ENCODE measurements at places on chromosomes 13 and 19. TPM values are rescaled to one million over a fixed set of nuclear protein-coding genes. Genes with fewer than 3 reads are reported as not detected.

DNA sequence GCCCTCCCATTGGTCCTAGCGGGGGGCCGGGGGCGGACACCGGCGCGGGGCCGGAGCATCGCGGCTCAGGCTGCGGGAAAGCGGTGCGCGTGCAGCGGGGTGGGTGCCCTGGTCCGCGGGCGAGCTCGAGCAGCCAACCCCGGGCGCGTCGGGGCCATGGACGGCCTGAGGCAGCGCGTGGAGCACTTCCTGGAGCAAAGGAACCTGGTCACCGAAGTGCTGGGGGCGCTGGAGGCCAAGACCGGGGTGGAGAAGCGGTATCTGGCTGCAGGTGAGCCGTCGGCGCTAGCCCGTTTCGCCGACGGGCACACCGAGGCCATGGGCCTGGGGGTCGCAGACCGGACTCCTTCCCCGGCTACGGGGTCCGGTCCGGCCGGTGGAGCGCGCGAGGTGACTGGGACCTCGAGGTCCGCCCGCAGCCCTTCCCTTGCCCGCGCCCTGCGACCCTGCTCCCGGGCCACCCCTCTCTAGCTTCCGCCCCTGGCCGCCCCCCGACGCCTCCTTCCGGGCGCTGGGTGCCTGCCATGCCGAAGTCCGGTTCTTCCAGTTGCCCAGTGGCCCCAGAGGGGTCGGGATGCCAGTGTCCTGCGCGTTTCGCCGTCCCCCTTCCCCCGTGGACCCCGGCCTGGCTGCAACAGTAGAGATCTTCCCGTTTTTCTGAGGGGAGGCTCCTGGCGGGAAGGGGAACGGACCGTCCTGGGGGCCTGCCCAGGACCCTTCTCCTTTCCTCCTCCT, at the start of gene REEP6:
Gene REEP6 (plus strand): TSS at position 68 of the 735 bp plus-strand sequence. CDS start 89 bp downstream, at position 157.
- no peak for DNase-seq

- DNase-seq: no peak
These were observed 114.1 kb downstream of the TNFSF13B start for GRCh38 chr13:108383667-108384066.

DNA sequence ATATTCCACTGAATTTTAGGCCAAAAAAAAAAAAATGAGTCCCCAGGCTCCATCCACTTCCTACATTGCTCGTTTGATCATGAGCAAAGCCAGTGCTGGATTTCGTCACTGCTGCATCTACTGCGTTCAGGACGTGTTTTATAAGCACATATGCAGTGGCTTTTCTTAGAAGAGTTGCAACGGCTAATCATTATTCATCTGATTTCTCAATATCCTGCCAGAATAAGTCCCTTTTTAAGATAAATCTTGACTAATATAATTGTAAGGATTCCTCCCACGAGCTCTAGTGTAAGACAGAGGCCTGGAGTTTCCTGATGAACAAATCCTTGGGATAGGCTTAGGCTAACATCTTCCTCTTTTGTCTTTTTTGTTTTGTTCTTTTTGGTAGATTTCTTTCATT, 19.5 kb downstream of the FAM124A start:
- DNase-seq: no peak

DNA sequence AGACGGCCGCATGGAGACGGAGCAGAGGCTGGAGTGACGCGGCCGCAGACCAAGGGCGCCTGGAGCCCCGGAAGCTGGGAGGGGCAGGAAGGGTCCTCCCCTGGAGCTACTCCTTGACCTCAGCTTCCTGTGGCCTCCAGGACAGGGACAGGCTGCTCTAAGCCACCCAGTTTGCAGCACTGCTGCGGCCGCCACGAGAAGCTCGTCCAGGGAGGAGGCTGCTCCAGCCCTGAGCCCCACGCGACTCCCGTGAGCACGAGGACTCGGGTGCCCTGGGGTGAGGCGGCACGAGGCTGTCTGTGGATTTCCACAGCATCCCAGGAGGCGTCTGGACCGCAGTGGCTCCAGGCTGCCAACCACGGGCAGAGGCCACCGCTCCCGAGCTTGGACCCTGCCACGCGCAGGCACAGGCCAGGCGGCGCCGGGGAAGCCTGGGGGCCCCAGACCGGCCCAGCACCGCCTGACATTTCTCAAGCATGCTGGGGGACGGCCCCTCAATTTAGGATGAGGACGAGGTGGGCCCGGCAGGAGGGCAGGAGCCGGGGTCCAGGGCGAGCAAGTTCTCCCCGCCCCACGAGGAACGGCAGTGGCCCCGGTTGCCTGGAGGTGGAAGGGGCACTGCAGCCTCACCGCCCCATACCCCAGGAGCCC, 10.7 kb downstream of the SBNO2 start:
- no peak for DNase-seq

DNA sequence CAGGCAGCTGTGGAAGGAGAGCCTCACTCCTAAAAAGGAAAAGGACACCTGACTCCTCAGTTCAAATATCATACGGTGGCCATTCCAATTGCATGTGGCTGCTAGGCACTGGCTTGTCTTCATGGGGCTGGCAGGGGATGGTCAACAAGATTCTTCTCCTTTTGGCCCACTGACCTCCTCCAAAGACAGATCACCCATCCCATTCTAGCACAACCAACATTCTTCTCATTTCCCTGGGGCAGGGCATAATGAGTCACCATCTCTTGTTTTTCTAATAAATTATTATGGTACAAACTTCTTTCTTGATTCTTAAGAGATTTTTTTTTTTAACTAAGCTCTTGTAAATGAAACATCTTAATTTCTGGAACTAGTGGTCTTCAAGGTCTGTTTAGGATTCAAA, 136.7 kb upstream of the NBEA start:
- no peak for DNase-seq

DNA sequence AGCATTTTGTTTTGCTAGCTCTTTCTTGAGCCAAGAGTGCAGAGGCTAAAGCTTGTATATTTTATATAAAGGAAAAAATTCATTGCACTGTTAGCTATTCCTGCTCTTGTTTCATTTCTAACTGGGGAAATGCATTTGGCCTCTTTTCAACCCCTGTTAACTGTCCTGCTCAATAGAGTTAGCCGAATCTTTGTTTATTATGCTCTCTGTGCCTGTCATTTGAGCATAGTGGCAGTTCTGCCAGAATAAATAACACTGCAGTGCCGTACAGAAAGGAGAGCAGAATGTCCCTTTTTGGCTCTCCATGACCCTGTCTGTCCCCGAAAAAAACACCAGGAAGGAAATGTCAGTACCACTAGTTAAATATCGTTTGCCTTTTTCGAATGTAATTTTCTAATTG, 350.8 kb downstream of the MYO16 start:
- no peak for DNase-seq

GRCh38 chr19:33302974-33303790, 848 bp upstream of the CEBPA start:
- DNase-seq: no peak

- no peak for DNase-seq
These were observed 268.5 kb downstream of the MYO16 start for GRCh38 chr13:108897955-108898354.

GRCh38 chr13:43424412-43424811, 362.4 kb downstream of the ENOX1 start:
- no peak for DNase-seq

DNA sequence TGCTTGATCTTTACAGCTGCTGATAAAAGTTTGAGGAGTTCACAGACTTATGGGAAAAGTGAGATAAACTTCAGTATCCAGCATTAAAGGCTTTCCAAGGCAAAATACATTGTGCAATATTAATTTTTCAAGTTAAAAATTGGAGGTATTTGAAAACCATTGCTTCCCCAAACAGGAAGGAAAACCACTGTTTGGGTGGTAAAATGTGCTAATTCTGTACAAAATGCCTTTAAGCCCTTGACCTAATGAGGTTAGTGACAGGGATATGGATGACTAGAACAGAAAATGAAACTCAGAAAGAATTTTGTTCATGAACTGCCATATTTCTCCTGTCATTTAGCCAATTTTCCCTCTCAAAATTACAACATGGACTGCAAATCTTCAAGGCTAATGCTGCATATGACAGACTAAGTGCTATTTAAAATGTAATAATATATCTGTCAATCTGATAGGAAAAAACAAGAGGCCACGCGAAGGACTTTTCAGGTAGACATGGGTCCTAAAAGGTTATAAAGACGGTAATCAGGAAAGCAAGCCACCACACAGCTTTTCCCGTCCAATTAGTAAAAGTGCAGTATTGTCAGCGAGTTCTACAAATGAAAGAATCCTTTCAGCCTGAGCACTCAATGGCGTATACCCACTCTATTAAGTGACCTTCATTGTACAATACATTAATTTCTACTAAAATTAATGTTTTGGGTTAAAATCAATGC, 212.8 kb downstream of the ENOX1 start:
- no peak for DNase-seq

- DNase-seq: no peak
These were observed 33.6 kb upstream of the UBL3 start for GRCh38 chr13:29883941-29884518.

DNA sequence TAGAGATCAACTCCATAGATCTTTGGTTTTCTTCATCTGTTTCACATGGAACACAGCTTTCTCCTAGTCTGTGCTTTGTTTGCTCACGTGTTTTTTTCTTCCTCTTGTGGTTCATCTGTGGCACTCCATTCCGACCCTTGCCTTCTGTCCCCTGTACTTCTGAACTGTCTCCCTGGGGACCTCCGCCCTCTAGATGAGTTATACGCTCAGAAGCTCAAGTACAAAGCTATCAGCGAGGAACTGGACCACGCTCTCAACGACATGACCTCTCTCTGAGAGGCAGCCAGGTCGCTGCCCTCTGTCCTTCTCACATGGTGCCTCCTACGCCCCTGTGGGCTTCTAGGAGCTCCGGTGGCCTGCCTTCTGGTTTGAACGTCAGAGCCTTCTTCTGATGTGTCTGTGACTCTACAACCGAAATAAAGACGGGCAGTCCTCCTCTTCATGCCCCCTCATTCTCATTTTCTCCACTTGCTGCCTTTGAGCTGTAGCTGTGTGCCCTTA, 16.6 kb upstream of the RAB8A start:
- no peak for DNase-seq

DNA sequence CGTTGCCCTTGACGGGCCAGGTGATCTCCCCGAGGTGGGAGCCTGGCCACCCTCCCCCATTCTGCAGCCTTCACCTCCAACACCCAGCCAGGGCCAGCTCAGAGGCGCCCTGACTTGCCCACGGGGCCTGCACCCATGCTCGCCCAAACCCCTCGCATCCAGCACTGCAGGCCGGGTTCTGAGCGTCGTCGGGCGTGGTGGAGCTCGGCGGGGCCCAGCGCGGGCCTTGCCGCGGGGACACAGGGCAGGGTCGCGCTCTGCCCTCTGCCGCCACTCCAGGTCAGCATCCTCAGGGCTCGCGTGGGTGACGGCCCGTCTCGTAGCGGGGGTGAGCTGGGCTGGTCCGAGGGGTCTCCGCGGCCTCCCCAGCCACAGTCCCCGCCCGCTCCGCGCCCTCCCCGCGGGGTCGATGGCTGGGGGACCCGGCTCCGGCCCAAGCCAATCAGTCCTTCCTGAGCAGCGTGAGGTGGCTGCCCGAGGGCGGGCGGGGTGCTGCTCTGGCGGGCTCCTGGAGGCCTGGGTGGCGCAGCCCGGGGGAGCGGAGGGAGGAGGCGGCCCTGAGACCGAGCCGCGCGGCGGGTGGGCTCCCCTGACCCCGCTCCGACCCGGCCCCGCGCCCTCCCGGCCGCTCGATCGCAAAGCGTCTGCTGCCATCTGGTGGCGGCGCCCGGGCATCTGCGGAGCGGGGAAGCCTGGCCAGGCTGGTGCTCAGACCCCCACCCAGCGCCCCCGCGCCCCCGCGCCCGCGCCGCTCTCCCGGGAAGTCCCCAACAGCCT, 61.4 kb downstream of the CCNE1 start:
- peak; percentile 39 for DNase-seq

GRCh38 chr13:107200491-107200890, 632.6 kb upstream of the ARGLU1 start:
- DNase-seq: no peak

DNA sequence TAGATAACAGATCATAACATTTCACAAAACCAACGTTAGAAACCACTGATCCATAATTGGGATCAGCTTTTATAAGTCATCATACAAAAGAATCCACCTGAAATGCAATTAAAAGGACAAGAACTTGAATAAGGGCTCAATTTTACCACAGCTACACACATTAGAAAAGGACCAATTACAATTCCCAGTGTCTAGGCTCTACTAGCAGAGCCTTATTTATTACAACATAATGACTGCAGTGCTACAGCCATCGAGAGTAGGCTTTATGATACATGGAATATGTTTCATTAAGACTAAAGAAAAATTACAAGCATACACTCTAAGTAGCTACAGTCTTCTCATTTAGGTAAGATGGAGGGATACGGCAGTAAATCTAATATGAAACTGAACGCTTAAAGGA, 2.9 kb downstream of the RBM26 start:
- DNase-seq: no peak

DNA sequence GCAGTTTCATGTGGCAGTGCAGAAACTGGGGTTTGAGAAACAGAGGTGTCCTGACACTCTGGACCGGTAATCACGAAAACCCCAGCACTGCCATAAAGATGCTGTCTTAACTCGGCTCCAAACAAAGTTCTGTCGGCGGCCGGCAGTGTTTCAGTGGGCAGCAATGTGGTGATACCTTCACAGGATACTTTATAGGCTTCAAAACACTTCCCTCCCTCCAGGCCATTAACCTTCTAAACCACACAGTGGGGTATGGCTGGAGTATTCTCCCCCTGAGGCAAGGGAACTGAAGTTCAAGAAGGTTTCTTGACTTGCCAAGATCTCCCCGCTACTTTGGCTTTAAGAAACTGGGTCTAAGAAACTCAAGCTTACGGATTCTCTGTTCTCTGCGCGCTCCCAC, 1.1 kb downstream of the RUBCNL start:
- DNase-seq: no peak

GRCh38 chr13:19185865-19186645, 4.4 kb upstream of the TUBA3C start:
- no peak for DNase-seq

GRCh38 chr19:57633832-57634131, 814 bp downstream of the ZNF211 start:
- DNase-seq: no peak

DNA sequence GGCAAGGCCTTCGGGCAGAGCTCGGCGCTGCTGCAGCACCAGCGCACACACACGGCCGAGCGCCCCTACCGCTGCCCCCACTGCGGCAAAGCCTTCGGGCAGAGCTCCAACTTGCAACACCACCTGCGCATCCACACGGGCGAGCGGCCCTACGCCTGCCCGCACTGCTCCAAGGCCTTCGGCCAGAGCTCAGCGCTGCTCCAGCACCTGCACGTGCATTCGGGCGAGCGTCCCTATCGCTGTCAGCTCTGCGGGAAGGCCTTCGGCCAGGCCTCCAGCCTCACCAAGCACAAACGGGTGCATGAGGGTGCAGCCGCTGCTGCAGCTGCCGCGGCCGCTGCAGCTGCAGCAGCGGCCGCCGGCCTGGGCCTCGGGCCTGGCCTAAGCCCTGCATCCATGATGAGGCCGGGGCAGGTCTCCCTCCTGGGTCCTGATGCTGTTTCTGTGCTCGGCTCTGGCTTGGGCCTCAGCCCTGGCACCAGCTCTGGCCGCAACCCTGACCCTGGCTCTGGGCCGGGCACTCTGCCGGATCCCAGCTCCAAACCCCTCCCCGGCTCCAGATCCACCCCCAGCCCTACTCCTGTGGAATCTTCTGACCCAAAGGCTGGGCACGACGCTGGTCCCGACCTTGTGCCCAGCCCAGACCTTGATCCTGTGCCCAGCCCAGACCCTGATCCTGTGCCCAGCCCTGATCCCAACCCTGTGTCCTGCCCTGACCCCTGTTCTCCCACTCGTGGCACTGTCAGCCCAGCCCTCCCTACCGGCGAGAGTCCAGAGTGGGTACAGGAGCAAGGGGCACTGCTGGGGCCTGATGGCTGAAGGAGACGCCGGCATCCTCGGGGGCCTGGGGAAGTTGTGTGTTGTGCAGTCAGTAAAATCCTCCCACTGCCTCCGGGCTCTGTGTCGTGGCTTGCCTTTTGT, 2.0 kb upstream of the MCOLN1 start:
- no peak for DNase-seq

The PLEKHF1 gene
- total RNA-seq: 34.1 TPM

The COL5A3 gene
- total RNA-seq: 0.94 TPM

The TGFBR3L gene
- 2.7 TPM for total RNA-seq

The S1PR5 gene
- total RNA-seq: 22.5 TPM

The C19orf33 gene
- not detected for total RNA-seq
